T follicular helper cell (primary cell): ENCODE measurements at places on chromosomes 7 and 10.

GRCh38 chr10:84574102-84574501, 245.7 kb downstream of the CCSER2 start:
- no peak for DNase-seq

GRCh38 chr7:929311-929711, 25.2 kb downstream of the ADAP1 start:
- no peak for DNase-seq

GRCh38 chr7:128259131-128260061, 18.3 kb downstream of the LEP start:
- no peak for DNase-seq

GRCh38 chr7:101126651-101127459, at the start of gene SERPINE1:
Gene SERPINE1, plus strand, starts transcription at chr7:101127104. Its CDS starts 1,290 bp downstream, at chr7:101128394.
- DNase-seq: no peak

DNA sequence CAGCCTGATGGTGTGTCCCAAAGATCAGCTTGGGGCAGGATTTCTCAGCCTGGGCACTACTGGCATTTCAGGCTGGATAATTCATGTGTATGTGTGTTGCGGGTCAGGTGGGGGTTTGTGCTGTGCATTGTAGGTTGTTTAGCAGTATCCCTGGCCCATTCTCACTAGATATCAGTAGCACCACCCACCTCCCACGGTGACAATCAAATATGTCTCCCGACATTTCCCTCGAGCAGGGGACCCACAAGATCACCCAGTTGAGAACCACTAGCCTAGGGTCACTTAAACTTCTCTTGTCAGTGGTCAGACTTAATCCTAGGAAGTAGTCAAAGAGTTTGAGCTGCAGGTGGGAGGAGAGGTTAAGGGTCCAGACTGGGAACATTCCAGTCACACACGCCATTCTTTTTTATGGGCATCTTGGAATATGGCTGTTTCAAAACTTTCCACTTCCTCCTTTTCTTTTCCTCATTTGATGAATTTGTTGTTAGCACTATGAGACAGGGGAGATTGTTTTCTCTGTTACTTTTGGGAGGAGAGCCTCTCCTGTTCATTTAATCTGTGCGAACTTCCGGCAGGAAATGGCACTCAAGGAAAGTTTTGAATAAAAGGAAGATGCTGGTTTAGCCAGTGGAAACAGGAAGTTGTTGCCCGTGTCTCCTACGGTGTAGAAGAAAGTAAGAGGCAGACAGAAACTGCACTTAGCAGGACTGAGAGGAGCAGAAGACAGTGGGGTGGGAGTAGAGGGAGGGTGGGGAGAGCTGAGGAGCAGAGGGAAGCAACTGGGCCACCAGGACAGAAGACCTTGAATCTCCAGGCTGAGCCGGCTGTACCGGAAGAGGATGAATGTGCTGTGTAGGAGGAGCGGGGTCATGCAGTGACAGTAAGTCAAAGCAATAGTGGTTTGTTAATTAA, 17.6 kb upstream of the EXOC6 start:
- DNase-seq: no peak

DNA sequence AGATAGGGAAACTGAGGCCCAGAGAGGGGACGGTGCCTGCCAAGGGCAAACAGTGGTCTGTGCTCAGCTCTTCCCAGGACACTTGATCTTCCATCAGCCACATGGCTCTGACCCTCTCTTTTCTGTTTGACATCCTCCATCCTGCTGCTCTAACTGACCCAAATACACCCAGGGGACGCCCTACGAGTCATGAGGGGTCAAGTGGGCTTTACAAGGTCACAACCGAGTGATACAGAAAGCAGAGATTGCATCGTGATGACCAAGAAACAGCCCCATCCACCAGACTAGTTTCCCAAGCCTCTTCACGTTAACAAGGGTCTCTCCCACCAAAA, 131.2 kb upstream of the UNC5B start:
- no peak for DNase-seq

GRCh38 chr10:91610919-91611318, 22.0 kb downstream of the PPP1R3C start:
- DNase-seq: no peak

- DNase-seq: no peak
These were observed 83.0 kb downstream of the PARD3 start for GRCh38 chr10:34731885-34732701.

DNA sequence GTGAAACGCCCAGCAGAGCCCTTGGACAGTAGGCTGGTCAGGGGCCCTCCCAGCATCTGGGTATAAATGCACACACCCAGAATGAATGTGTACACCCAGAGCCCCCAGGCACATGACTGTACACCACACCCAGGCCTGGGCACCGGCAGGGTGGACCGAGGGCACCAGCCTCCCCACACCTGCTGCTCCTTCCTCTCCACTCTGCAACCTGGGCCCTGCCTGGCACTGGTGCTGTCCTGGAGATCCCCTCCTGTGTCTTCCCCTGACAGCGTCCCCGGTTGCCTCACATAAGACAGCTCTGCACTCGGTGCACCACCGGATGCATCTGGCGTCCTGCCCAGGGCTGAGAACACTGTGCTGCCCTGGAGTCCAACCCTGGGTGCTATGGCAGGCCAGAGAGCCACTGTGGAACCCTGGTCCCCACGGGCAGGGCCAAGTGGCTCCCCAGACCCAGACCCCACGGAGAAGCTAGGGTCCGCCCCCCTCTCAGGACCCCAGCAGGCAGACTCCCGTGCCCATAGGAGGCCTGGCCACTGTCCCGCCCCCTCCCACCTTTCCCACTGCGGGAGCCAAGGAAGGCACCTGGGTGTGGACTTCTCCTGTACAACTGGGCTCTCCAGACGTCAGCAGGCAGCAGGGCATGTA, 6.6 kb downstream of the RASGEF1A start:
- no peak for DNase-seq

DNA sequence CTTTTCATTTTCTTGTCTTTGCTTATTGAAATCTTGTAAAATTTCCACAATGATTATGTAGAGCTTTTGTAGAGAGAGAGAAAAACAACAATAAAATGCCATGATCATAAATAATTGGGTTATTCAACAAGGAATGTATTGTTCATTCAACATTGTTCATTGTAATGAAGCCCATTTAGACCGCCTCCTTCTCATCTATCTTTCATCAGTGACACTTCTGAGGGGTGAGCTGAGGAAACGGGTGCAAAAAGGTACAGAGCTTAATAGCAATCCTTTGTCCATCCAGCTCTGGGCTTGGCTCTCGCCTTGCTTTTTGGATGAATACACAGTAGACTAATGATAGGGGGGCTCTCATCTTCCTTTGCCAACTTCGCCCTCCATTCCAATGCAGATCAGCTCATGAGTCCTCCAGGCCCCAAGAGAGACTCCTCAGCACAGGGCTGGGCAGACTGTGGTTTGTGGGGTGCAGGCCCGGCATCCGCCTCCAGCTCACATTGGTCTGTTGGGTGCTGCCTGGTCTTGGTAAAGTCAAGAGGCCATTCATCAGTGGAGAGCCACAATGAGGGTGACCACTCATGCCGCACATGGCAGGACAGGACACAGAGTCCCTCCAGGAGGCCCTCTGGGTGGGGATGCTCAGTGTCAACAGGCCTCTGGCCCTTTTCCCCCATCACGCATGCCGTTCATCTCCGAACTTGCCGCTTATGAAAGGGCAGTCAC, 17.9 kb upstream of the PPA1 start:
- no peak for DNase-seq

GRCh38 chr7:73966062-73966940, 61.7 kb upstream of the ELN start:
- no peak for DNase-seq

- DNase-seq: no peak
These were observed 11.0 kb upstream of the GALNTL5 start for GRCh38 chr7:151945224-151945623.

- DNase-seq: peak; percentile 18
These were observed 139.2 kb downstream of the ETV1 start for GRCh38 chr7:13850185-13850752.

- no peak for DNase-seq
These were observed 90.3 kb downstream of the BTRC start for GRCh38 chr10:101444058-101444898.

- no peak for DNase-seq
These were observed 26.6 kb downstream of the MKX start for GRCh38 chr10:27719052-27719451.
